Right atrium auricular region (tissue), 2 donors: ENCODE measurements at places on chromosomes 1 and 21.

- no peak overlapping the region for H3K27ac ChIP-seq
- DNase-seq: no peak
Measured at GRCh38 chr21:15293240-15293639, 228.4 kb upstream of the NRIP1 start.

DNA sequence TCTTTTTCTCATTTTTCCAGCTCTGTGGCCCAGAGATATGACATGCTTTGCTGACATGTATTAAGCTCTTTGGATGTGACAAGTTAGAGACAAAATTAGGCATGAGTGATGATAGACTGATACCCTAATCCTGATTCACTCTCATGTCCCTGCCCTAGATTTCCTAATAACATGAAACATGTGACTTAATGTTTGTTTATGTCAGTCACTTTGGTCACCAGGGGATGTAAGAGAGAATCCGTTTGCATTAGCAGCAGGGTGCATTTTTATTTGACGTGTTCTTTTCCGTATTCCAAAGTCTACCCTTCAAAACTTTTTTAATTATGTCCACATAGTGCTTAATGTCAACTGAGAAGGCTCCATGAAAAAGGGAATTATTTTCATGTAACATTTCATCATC, 192.4 kb downstream of the HMCN1 start:
- H3K36me3 ChIP-seq: no peaks in the 10 kb centered on the region
- no peak for DNase-seq
- no peaks in the 10 kb centered on the region for H3K27me3 ChIP-seq
- no peak overlapping the region for H3K27ac ChIP-seq
- H3K4me1 ChIP-seq: no peaks in the 10 kb centered on the region
- no peak overlapping the region for H3K4me3 ChIP-seq

DNA sequence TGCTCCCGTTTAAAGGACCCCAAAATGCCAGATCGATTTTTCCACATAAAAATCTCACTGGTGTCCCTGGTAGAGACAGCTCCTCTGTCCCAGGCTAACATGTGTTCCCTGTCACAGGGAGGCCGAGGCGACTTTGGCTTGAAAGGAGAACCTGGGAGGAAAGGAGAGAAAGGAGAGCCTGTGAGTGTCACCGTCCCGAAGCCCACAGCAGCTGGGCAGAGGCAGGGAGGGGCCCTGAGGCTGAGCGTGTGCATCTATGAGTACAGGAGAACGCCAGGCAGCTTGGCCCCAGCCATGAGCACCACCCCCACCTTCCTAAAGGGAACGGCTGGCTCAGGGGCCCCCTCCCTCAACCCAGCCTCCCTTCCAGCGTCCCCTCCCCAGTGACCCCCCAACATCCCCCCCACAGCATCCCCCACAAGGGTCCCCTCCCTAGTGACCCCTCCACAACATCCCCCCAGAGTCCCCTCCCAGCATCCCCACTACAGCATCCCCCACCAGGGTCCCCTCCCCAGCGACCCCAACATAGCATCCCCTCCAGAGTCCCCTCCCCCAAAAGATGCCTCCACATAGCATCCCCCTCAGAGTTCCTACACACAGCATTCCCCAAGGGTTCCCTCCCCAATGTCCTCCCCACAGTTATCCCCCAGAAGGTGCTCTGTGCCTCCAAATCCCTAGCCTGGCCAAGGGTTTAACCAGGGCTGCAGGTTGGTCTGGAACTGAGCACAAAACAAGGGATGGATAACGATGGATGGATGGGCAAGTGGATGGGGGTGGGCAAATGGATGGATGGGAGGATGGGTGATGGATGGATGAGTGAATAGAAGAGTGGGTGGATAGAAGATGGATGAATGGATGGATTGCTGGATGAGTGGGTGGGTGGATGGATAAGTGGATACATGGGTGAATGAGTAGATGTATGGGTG, 25.1 kb downstream of the COL6A2 start:
- DNase-seq: no peak
- no peak overlapping the region for H3K4me3 ChIP-seq
- H3K27ac ChIP-seq: no peak overlapping the region
- no peaks in the 10 kb centered on the region for H3K4me1 ChIP-seq

DNA sequence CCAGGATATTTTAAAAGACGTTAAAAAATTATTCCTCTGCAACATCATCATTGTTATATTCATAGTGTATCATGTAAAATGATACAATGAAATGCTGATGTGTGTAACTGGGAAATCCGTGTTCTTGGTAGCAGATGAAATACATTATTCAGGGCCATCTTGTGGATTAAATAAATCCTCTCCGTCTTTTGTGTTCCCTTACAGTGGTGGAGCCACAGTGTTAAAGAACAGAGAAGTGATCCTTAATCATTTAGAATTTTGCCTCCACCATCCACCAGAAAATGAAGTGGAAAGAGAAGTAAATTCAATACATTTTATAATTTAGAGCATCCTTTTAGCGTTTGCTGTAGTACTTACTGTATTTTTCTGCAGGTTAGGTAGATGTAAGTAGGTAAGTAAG, 1.3 kb downstream of the DYRK3 start:
- no peaks in the 10 kb centered on the region for H3K27me3 ChIP-seq
- H3K4me3 ChIP-seq: no peak overlapping the region
- peaks cover 26% of the 10 kb centered on the region for H3K4me1 ChIP-seq
- peaks cover 7% of the 10 kb centered on the region for H3K36me3 ChIP-seq
- peak overlapping the region; percentile 97 for H3K27ac ChIP-seq
- DNase-seq: no peak

DNA sequence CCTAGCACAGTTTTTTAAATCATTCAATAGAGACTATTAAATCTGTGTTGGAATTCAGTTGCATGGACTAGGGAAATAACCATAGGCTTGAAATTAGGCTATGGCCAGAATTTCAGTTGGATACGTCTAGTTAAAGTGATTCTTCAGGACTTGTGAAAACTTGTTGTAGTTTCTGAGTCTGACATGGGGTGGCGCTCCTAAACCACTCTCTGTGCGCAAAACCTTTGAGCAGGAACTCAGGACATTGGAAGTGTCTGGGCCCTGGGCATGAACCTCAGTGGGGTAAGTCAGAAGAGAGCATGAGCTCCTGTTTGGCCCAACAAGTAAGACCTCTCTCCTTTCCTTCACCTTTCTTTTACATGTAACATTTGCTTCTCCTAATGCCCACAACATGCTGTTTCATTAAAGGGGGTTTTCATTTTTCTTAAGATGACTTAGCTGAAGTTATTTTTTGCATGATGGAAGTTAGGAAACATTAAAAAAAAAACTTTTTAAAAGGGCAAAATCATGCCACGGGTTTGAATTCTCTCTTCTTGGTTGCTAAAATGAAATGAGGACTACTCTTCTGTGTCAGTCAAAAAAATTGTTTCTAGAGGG, 17.1 kb upstream of the CCDC190 start:
- no peak overlapping the region for H3K4me3 ChIP-seq
- DNase-seq: no peak
- H3K27ac ChIP-seq: no peak overlapping the region
- H3K36me3 ChIP-seq: no peaks in the 10 kb centered on the region
- no peaks in the 10 kb centered on the region for H3K4me1 ChIP-seq

- H3K4me1 ChIP-seq: no peaks in the 10 kb centered on the region
- H3K36me3 ChIP-seq: no peaks in the 10 kb centered on the region
- no peaks in the 10 kb centered on the region for H3K27me3 ChIP-seq
- DNase-seq: no peak
Measured at GRCh38 chr1:246969621-246970020, 37.9 kb upstream of the AHCTF1 start.
